ENCODE measurements at places on chromosomes 4 and X.

- DNase-seq: no peak
Observed at GRCh38 chrX:17584248-17584681, 153.0 kb upstream of the SCML1 start.

DNA sequence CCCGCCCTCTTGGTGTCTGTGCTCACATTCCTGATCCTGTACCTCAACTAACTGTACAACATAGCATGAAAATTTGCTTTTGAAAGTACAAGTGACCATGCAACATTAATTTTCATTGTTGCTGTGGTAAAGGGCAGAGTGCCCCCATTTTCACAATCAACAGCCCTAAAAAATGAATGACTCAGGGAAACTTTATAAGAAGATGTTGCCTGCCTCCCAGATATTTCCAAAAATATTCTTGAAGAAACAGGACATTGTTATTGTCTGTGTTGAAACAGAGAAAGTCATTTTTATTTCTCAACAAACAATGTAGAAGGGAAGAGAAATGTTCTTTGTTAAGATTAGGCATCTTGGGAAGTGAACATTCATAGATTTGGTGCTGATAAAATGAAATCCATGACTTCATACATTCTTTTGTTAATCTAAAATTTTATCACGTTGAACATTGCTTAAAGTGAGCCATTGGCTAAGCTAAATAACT, 113.9 kb upstream of the ANXA3 start:
- DNase-seq: no peak

DNA sequence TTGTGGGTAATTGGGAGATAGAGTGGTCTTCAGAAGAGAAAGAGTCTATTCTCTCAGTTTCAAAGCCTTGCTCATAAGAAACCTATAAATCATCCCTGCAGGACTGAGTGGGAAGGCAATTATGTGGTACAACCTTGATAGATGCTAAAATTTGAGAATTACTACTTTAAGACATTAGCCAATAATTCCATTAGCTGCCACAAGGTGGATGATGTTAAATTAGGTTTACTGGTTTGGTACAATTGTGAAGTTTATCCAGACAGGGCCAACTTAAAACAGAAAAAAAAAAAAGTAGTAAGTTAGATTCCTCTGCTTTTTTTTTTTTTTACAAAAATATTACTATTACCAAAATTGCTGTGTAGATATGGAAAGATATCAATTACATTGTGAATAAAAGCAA, 73.2 kb upstream of the AMOT start:
- no peak for DNase-seq

DNA sequence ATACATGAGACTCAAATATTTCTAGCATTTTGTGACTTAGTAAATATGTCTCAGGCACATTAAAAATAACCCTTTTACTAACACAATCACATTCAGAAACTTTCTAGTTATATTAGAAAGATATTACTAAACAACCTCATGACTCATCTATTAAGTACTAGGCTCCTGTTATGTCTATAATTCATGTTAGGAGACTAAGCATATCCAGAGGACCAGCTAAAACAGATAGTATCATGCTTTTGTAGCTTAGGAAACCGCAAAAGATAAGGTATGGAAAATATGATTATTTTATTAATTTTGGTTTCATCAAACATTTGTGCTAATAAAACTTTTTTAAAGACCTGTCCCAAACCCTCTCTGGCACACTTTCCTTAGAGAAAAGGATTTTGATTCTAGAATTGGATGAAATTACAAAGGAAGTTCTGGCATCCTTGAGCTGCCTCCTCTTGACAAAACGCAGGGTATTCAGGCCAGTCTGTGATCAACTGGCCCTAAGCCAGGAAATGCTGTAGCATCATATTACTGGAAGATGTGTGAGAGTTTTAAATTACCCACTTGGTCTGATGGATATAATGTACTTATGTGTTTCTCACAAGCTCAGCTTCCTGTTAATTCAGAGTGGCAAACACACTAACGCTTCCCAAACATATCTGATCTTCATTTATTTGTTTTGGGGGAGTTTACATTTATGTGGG, 60.4 kb downstream of the NRK start:
- DNase-seq: no peak
